ENCODE measurements at places on chromosomes 6 and 20. TPM values are rescaled to one million over a fixed set of nuclear protein-coding genes. Genes with fewer than 3 reads are reported as not detected.
A peak's percentile ranks its signal among the peaks of the same experiment; 100 is the strongest.

DNA sequence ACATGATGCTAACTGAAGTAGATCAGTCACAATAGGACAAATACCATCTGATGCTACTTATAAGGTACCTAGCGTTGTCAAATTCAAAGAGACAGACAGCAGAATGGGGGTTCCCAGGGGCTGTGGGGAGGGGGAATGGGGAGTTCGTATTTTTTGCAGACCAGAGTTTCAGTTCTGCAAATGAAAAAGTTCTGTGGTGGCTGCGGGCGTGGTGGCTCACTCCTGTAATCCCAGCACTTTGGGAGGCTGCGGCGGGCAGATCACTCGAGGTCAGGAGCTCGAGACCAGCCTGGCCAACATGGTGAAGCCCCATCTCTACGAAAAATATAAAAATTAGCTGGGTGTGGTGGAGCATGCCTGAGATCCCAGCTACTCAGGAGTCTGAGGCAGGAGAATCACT, 68.1 kb downstream of the SLC22A23 start:
- DNase-seq: no peak

DNA sequence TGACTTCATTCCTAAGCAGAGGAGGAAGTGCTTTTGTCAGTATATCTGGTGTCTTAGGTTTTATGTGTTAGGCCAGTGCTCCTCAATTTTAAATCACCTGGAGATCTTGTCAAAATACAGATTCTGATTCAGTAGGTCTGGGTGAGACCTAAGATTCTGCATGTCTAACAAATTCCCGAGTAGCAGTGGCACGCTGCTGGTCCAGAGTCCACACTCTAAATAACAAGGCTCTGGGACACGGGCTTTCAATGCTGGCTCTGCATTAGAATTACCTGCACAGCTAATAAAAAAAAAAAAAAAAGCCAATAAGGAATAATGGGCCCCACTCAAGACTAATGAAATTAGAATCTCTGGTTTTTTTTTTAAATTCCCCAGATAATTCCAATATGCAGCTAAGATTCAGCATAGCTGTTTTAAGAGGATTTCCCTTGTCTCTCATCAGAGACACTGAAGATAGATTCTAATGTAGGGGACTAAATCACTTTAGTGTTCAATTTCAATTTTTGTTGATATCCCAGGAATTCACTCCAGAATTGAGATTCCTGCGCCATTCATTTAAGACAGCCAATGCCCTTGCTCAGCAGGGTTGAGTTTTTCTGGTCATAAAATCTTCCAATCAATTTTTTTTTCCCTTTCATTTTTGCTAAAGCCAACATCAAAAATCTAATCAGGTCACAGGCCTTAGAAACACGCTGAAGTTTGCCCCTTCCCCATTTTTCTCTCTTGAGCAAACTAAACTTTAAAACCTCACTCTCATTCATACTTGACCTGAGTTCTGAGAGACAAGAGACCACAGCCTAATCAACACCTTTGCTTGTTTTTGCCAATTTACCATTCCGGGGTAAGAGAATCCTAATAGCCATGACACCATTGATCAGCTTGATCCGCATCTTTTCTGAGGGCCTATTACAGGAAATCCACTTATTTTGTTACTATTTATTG, 2.4 kb downstream of the TDP2 start:
- no peak for DNase-seq

- no peak for DNase-seq
Observed at GRCh38 chr20:7352165-7352564, 584.7 kb downstream of the BMP2 start.

DNA sequence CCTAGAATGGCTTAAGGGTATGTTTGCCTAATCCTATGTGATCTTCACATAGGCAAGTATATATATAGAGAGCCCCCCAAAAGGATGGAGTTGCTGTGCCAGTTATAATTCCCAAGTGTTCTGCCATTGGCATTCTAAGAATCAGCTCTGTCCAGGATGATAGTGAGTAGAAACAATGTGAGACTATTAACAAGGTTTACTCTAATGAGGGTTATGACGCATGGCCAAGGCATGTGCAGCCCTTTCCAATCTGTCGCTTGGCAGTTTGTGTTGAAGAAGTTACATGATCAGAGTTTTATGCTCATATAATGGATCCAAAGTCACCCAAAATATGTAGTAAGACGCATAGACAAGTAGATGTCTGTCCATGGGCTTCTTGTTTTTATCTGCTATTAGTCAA, 33.6 kb downstream of the VGLL2 start:
- no peak for DNase-seq

GRCh38 chr6:38822963-38823362, 107.9 kb downstream of the DNAH8 start:
- no peak for DNase-seq

GRCh38 chr6:125213939-125214338, 60.4 kb downstream of the TPD52L1 start:
- no peak for DNase-seq

GRCh38 chr6:73180763-73181619, 44.3 kb downstream of the KHDC1L start:
- peak; percentile 39 for DNase-seq

GRCh38 chr20:6075428-6076219, 21.8 kb upstream of the LRRN4 start:
- no peak for DNase-seq

- no peak for DNase-seq
Observed at GRCh38 chr6:121934451-121934850, 465.0 kb upstream of the HSF2 start.

- no peak for DNase-seq
Observed at GRCh38 chr6:14231071-14231483, 113.5 kb downstream of the CD83 start.

GRCh38 chr6:92125681-92126080, 1293.7 kb downstream of the EPHA7 start:
- no peak for DNase-seq

DNA sequence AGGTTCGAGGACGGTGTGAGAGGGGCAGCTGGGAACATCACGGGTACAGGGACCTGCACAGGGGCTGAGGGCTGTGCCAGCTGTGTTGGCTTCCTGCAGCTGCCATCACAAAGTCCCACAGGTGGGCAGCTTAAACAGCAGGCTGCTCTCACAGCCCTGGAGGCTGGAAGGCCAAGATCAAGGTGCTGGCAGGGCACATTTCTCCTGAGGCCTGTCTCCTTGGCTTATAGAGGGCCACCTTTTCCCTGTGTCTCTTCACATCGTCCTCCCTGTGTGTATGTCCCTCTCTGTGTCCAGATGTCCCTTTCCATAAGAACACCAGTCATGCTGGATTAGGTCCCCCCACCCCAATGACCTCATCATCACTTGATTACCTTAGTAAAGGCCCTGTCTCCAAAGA, 15.1 kb upstream of the MPC1 start:
- no peak for DNase-seq

GRCh38 chr6:37636116-37636515, 61.6 kb downstream of the MDGA1 start:
- no peak for DNase-seq

- DNase-seq: no peak
Observed at GRCh38 chr6:136174510-136174909, 75.6 kb downstream of the MTFR2 start.

DNA sequence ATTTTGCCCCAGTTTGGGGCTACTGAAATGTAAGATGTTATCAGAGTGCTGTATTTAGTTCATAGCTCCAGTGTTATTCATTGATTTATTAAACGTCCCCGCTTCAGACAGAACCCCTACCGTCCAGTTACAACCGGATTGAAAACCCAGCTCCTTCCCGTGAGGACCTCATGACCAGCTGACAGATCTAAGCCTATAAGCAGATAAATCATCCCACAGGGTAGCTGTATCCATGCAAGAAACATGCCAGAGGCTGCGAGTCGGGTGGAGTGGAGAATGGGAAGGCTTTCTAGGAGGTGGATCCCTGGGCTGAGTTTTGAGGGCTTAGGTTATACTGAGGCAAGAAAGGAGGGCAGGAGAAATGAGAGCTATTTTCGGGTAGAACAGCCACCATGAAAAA, 260.0 kb downstream of the ARID1B start:
- DNase-seq: no peak

DNA sequence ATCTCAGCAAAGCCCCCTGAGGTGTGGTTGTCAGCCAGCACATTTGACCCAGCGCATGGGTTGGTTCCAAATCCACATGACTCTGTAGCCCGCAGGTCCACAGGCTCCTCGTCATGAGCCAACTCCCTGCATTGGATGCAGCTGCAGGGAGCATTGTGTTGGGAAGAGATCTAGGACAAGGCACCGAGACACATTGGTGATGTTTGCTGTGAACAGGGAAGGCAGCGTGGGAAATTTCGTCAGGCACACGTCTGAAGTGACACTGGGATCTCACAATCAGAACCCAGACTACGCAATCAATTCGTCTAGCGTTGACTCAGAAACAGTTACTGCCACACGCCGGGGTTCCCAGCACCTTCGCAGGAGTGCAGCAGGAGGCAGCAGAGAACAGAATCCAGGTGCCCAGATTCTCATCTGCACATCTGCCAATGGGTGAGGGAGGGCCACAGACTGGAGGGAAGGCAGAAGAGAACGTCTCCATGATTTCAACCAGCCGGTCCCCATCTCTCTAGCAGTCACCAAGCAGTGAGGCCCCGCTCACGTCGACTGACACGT, 177.0 kb downstream of the TTLL2 start:
- DNase-seq: peak; percentile 33

DNA sequence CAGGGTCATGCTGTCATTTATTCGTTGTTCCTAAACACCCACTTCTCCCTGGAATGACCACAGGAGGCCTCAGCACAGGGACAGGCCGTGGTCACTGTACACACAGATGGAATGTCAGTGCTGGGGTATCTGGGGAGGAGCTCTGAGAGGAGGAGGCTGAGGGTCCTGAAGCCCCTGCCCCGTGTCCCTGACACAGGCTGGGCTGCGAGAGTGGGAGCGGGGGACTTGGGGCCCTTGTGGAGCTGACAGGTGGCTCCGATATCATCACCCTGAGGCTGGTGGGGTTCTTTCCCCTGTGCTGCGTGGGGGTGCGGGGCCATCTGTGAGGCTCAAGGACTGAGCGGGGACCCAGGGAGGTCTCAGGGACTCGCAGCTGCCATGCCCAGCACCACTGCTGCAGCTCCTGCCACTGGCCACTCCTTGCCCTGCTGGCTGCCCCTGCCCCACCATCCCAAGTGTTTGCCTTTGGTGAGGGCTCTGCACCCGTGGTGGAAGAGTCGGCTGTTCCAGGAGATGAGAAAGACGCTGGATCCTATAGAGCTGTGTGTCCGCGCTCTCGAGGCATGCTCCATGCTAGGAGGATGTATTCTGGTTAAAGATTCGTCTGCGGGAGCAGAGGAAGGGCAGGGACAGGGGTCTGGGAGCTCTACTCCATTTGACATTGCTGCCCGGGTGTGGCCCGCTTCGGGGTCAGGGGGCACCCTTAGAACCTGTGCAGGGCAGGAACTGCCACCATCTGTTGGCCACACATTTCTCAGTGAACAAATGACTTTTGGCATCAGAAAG, 18.9 kb downstream of the NPEPL1 start:
- DNase-seq: no peak

GRCh38 chr6:148577687-148578488, 168.9 kb upstream of the UST start:
- peak; percentile 74 for DNase-seq

GRCh38 chr20:49796600-49797343, 15.9 kb upstream of the SLC9A8 start:
- DNase-seq: no peak

- DNase-seq: peak; percentile 29
Observed at GRCh38 chr20:59948828-59949720, 8.9 kb downstream of the FAM217B start.

DNA sequence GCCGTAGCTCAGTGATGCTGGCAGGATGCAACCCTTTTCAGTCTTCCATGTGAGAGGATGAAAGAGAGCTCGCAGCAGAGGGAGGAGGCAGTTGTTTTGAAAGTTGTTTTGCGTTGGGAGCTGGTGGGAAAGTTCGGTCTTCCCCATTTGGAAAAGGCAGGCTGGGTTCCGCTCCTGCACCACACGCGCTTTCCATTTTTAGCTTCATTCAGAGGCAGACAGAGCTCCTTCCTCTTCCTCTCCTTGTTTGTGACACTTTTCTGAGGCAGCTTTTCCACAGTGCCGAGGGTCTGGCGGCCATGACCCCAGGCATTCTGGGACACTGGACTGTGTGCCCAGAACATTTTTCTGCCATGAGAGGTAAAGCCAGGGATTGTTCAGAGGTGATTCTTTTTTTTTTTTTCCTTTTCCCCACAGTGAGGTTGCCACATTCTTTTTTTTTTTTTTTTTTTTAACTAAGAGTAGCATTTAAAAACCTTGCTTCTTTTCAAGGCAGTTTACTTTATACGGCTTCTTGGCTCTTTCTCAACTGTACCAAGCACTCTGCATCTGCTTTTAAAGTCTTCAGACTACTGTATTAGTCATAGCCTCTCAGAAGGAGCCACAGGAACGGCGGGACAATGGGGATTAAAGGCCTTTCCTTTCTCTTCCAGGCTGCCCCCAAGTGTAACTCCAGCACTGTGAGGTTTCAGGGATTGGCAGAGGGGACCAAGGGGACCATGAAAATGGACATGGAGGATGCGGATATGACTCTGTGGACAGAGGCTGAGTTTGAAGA, 1.6 kb downstream of the PRDM1 start:
- DNase-seq: no peak

- no peak for DNase-seq
Observed at GRCh38 chr6:25028328-25028727, 92.6 kb upstream of the RIPOR2 start.

- no peak for DNase-seq
Observed at GRCh38 chr6:137157601-137158000, 15.8 kb downstream of the IL22RA2 start.

- DNase-seq: peak; percentile 56
Observed at GRCh38 chr6:83192871-83193746, at the start of the genes PGM3 and RWDD2A. PGM3 (minus strand) TSS chr6:83193265; CDS start chr6:83191012, 2,253 bp downstream. RWDD2A (plus strand) TSS chr6:83193357; CDS start chr6:83194452, 1,095 bp downstream.

GRCh38 chr6:34986845-34987246, 97.8 kb downstream of the ANKS1A start:
- peak; percentile 36 for DNase-seq

DNA sequence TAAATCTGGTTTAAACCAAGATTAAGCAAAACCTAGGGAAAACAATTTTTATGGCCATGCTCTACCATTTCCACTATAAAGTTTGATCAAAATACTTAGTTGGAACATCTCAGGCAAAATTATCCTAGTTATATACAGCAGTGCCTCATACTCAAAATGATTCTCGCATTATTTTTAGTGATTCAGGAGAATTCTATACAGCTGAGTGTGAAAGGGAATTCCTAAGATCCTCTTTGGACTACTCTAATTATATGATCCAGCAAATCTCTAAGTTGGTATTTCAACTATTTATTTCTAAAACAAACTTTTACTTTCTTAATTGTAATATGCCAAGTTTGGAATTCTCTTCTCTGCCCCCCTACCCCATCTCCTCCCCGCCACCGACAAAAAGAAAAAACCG, 8.6 kb downstream of the DTNBP1 start:
- DNase-seq: no peak

Gene CRIP3
- total RNA-seq: not detected

Gene MEP1A
- total RNA-seq: not detected

Gene PHF1
- total RNA-seq: 40.2 TPM

Gene GNMT
- total RNA-seq: 0.57 TPM

Gene DLK2
- 1.6 TPM for total RNA-seq

Gene CST9
- not detected for total RNA-seq

Gene SRSF6
- 242 TPM for total RNA-seq

Gene BANF2
- not detected for total RNA-seq

Gene TSPO2
- not detected for total RNA-seq

Gene VGLL2
- not detected for total RNA-seq

Gene OPRL1
- 1.6 TPM for total RNA-seq

Gene SENP6
- total RNA-seq: 78.1 TPM

Gene ECT2L
- total RNA-seq: not detected

Gene CTAGE9
- total RNA-seq: not detected

Gene TMEM239
- not detected for total RNA-seq

All from HCT116 (cell line).